Kasumi-1 (cell line): ENCODE measurements at places on chromosomes 5 and 9.

GRCh38 chr5:96977228-96977627 is 41.3 kb downstream of the LNPEP start:
- no peak for DNase-seq

DNA sequence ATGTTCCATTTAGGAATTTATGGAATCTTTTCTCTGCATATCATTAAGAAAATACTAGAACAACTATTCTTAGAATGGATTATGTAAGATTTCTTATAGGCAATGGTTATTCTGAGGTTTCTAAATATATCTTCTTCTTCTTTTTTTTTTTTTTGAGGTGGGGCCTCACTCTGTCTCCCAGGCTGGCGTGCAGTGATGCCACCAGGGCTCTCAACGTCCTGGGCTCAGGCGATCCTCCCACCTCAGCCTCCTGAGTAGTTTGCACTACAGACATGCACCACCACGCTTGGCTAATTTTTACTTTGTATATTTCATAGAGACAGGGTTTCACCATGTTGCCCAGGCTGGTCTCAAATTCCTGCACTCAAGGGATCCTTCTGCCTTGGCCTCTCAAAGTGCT is 137.2 kb downstream of the SREK1 start:
- DNase-seq = peak; percentile 3

DNA sequence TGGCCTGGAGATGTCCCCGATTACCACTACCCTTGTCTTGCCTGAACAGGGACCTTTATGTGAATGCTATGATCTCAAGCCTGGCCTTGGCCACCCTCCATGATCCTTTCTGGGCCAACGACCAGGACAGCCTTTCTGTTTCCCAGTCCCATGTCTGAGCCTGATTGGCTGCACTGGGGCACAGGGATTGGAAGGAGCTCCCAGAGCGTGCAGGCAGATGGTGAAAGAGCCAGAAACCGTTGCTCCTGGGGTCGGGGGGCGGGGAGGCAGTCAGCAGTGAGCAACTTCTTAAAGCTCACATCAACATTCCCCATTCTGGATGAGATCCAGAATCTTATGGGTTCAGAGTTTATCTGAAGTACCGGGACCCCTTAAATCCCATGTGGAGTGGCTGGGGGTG is 84.4 kb downstream of the INSYN2B start:
- no peak for DNase-seq

- DNase-seq = peak; percentile 37
These were observed 14.0 kb downstream of the TGFBR1 start for GRCh38 chr9:99118782-99119466.

DNA sequence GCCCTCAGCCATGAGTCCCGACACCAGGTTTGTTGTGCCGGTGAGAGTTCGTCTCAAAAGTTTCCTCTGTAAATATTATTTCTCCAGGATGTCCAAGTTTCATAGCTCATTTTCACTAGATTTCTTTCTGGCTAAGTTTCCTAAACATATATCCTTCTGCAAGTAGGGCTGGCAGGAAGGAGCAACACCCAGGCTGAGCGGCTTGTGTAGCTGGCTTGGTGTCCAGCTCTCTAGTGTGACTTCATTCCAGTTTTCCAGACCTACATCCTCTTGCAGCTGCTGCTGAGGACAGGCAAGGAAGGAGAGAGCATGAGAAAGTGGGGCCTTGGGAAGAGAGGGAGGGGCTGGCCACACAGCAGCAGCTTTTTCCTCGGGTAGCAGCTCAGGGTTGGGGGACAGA is 80.3 kb downstream of the FGF1 start:
- DNase-seq = no peak

GRCh38 chr5:79297661-79298060 is 61.7 kb downstream of the JMY start:
- no peak for DNase-seq

DNA sequence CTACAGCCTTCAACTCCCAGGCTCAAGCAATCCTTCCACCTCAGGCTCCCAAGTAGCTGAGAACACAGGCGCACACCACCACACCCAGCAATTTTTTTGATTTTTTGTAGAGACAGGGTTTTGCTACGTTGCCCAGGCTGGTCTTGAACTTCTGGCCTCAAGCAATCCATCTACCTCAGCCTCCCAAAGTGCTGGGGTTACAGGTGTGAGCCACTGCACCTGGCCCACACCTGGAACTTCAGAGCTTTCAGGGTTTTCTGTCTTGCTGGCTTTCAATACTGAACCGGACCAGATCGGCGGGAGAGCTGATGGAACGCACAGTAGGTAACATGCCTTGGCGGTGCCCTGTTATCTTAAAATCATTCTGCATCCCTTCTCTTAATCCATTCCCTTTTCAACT is 30.8 kb downstream of the IPPK start:
- no peak for DNase-seq

- no peak for DNase-seq
These were observed 350.8 kb downstream of the DMRT2 start for GRCh38 chr9:1400983-1401382.

- DNase-seq = peak; percentile 39
These were observed 123.1 kb downstream of the LIFR start for GRCh38 chr5:38433160-38433861.

DNA sequence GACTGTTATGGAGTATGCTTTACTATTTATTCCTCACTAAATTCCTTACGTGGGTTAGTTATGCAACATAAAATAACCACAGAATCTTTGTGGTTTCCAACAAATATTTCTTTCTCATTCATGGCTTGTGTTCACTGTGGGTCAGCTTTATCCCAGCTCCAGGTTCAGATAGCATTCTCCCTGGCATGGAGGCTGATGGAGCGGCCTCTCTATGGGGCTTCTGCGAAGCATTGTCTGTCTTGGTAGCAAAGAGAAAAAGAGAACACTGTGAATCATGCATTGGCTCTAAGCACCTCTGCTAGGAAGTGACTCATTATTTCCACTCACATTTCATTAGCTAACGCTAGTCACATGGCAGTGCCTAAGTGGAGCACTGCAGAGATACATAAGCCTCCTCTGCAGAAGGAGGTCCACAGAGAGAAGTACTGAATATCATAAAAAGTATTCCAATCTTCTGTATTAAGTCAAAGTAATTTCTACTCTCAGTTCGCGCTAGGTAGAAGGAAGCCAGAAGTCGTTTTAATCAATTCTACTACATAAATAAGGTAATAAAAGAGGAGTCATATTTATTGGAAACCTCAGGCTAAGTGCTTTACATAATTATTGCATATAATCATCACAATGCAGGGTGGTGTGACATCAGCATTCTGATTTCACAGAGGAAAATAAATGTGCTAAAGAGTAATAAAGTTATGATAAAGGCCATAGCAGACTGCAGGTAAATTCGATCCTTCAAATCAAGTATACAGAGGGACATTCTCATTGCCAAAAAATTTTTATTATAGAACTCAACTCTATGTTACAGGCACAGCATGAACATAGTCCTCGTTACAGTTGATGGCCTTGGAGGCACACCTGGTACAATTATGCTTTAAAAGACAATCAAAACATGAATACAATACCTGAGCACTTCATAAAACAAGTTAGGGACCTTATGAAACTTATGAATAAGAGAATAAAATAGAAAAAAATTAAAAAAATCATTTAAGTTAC is 531.1 kb downstream of the CETN3 start:
- DNase-seq = peak; percentile 40

DNA sequence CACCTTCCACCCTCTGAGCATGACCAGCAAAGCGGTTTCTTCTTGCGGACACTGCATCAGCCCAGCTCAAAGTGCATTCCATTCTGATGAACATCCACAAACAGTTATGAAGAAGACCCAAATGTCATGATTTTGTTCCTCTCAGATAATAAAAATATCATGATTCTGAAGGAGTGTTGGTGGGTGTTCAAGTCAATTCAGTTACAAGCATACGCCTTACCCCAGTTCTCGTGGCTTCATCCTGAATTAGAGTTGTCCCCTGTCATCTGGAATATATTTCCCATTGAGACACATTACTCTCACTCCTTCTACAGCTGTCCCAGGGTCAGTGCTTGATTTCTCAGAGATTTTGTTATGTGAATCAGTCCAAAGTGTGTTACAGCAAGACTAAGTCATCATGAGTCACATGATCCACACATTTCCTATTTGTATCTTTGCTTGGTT is 325.4 kb downstream of the RFX3 start:
- DNase-seq = no peak
